ENCODE measurements at places on chromosomes 11 and 22.

GRCh38 chr11:113203141-113203753, 111.1 kb upstream of the TTC12 start:
- no peak for DNase-seq

GRCh38 chr11:130783323-130783722, 133.0 kb downstream of the SNX19 start:
- DNase-seq: no peak

DNA sequence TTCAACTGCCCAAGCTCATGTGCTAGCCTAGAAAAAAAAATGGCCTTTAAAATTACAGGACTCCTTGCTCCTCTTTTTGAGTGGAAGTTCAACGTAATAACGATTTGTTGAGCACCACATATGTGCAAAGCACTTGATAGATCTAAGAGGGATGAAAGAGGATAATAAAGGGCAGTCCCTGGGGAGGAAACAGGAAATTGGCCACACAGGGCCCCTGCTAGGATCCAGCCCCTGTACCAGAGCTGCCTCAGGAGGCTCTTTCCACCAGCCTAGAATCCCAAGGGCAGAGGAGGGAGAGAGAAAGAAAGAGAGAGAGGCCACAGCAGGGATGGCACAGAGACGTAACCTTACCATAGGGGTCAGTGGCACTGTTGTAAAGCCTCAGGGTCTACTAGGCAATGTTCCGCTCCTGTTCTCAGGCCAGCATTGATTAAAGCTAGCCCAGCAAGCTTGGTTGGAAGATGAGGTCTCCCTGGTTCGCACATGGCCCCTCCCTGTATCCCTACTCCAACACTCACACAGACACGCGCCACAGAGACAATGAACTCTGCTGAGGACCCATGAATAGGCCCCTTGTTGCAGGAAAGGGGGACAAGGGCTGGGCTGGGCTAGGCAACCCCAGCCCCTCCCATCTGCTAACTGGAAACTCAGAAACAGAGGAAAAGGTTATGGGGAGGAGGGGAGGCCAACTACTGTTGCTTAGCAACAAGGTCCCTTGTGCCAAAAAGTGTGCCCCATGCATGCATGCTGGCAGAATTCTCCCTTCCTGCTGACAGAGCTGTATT, at the start of gene TMPRSS5:
TMPRSS5 (minus strand) TSS at position 438 of the 785 bp plus-strand sequence; CDS start at position 354, 84 bp downstream.
- DNase-seq: no peak

- DNase-seq: no peak
Observed at GRCh38 chr22:43628250-43628649, 183.9 kb downstream of the EFCAB6 start.

DNA sequence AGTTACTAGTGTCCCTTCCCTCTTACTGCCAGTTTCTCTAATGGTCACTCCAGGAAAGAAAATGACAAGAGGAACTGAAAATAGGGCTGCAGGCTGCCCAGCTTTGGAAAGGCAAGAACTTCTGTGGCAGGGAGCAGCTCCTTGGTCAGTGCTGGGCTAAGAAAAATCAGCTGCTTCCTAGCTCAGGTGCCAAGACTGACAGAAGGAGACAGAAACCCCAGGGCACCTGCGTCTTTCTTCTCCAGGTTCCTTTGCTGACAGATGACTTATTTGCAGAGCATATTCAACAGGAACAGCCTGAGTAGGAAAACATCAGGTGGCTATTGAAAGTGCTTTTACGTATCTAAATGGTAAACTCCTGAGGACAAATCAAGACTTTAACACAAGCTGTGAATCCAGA, 25.4 kb downstream of the MAML2 start:
- no peak for DNase-seq

GRCh38 chr11:130407978-130408377, 20.4 kb downstream of the ADAMTS8 start:
- no peak for DNase-seq

GRCh38 chr11:120912504-120912903, 111.4 kb upstream of the TBCEL start:
- no peak for DNase-seq

DNA sequence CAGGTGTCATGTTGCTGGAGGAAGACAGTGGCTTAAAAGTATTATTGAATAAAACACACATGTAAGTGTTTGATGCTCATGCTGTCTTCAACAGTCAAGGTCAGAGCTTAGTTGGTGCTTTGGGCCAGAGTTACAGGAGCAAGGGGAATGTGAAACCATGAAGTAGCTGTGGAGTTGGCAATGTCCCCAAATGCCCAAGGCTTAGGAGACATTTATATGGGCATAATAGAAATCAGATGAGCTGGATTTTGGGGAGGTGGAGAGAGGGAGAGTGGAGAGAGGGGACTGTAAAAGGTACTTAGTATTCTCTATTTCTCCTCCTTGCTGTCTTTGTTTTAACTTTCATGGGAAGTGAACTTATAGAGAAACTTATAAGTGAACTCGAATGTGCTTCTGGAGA, 407.8 kb downstream of the ETS1 start:
- no peak for DNase-seq

- DNase-seq: no peak
Observed at GRCh38 chr11:133579165-133580031, 47.1 kb upstream of the OPCML start.

DNA sequence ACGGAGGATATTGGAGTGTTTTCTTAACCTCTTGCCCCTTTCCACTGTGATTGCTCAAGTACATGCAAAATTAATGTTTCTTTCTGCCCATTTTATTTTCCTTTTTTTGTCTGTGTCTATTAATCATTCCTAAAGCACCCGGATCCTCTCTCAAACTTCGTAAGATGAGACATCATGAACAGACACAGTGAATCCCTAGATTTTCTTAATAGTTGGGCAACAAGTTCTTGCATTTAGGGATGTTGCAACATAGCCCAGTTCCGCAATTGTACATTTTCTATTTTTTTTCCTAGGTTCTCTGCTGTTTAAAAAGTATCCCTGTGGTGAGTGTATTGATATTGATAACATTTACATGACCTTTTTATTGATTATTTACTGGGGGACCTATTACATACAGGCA, 2.9 kb downstream of the FAM111A start:
- DNase-seq: no peak

- no peak for DNase-seq
Observed at GRCh38 chr11:36409152-36409816, 100.8 kb downstream of the TRAF6 start.

Data from NCI-H1930 (cell line).